ENCODE measurements at places on chromosomes 3 and 15.

GRCh38 chr3:138187296-138188012, at the start of gene ARMC8:
Gene ARMC8, plus strand, starts transcription at chr3:138187301. Its CDS starts 254 bp downstream, at chr3:138187555.
- DNase-seq, result no peak

GRCh38 chr3:192262001-192262400, 465.3 kb downstream of the FGF12 start:
- DNase-seq, result no peak

GRCh38 chr15:44584162-44584749, 47.3 kb downstream of the EIF3J start:
- DNase-seq, result peak; percentile 27

DNA sequence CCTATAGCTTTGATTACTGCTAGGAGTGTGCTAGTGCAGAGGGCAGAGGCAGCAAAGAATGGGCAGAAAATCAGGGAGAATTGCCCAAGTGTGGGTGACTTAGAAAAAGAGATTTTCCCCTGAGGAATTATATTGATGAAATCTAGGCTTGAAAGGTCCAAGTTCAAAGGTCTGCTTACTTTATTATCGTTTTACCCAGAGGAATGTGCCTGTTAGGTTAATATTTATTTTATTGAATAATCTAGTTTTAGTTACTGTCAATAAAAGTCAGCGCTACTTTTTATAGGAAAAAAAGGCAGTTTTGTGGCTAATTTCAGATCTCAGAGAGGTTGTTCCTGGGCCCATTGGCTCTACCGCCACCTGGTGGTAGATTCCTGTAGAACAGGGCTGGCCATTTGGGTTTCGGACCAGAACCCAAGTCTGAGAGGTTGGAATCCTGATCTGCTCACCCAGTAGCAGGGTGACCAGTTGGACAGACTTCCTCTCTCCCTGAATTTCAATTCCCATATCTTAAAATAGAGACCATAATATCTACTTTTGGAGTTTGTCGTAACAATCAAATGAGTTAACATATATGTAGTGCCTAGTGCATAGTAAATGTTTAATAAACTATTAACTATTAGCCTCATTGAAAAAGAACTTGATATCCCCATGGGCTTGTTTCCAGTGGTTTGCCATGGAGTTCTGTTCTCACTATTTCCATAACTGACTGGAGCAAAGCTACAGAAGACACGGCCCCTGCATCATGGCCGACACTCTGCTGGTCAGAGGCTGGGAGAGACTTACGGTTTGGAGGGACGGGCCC, 62.7 kb upstream of the ZNF148 start:
- peak; percentile 18 for DNase-seq

DNA sequence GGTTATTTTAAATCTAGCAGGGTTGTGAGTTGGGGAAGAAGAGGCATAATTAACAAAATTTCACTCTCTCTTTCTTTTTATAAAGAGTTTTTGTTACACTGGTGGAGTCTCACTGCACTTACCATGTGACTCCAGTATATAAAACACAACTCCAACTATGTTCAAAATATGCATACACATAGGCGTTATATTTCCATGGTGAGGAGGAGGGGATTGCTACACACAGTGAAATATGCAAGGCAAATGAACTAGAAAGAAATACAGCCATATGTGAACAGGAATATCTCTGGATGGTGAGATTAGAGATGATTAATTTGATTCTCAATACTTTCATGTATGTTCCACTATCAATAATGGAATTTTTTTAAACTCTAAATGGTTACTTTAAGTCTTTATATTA, 385.0 kb downstream of the MAGI1 start:
- no peak for DNase-seq

GRCh38 chr3:45226206-45226915, at the start of gene TMEM158:
Gene TMEM158, minus strand, starts transcription at chr3:45226287. Its CDS starts 260 bp downstream, at chr3:45226027.
- peak; percentile 60 for DNase-seq

DNA sequence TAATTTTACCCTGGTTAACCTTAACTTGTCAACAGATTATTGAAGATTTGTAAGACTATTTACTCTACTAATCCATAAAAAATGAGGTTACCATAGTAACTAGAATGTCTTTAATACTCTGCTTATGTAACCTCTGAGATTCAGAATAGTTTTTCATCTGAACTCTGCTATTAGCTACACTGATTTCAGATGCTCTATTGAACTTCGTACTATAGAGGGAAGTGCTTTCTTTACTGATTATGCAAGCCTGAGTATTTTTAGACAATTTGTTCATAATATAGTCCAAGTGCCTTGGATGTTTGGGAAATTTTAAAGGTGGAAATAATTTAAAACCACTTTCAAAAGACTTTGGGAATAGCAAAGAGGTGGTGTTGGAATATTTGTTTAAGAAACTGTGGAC, 107.9 kb upstream of the GBE1 start:
- no peak for DNase-seq

DNA sequence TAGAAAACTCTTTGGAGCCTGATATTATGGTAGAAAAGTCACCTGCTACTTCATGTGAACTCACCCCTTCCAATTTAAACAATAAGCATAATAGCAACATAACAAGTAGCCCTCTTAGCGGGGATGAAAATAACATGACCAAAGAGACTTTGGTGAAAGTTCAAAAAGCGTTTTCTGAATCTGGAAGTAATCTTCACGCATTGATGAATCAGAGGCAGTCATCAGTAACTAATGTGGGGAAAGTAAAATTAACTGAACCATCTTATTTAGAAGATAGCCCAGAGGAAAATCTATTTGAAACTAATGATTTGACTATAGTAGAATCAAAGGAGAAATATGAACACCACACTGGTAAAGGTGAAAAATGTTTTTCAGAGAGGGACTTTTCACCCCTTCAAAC, 5.1 kb upstream of the SCG5 start:
- no peak for DNase-seq

DNA sequence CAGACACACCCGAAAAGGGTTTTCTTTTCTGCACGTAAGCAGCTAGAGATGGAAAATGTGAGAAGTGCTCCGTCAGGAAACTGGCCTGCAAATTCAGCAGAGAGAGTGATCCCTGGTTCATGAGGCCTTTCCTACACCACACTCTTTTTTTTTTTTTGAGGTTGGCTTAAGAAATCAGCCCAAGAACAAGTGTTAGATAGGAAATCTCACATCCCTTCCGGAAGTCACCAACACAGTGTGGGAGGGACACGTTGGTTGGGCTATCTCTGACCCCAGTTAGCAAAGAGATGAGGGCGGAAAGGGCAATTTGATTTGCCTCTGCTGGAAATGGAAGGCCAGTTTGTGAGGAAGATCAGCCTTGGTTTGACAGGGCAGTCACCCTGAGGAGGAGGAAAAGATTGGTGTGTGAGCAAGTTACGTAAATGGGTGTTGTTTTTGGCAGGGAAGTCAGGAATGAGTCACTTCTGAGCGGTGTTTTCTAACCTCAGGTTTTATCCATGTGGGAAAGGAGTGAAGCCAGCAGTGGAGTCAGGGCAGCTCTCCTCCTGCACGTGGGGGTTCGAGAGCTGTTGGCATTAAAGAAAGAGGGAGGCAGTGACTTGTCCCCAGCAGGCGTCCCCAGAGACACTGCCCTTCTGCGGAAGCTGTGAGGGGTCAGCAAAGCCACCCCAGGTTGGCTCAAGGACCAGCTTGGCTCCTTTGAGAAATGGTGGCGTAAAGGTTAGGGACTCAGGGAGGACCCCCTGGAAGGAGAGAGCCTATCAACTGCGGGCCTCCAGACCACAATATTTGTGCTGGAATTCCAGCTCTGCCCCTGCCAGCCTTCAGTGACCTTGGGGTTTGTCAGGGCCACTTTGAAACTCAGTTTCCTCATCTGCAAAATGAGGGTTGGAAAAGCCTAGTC, 237.6 kb upstream of the BHLHE40 start:
- DNase-seq, result no peak

DNA sequence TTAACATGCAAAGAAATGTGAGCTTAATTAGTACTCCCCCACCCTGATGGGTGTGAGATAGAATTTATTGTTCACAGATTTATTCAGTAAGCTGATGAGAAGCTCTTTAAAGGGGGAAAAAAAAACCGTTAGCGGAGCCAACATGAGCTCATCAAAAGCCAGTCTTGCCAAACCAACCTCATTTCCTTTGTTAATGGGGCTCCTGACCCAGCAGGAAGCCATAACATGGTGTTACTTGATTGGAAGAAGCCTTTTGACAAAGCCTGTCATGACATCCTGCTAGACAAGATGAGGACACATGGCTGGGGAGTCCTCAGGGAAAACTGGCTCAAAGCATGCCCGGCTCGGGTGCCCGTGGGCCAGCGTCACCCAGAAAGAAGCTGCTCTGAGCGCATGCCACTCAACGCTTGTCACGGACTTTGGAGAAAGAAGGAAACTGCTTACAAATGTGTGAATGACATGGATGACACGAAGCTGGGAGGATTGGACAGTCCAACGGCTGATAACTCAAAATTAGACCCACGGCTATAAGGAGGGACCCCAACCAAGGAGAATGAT, 64.6 kb downstream of the SLCO2A1 start:
- no peak for DNase-seq

DNA sequence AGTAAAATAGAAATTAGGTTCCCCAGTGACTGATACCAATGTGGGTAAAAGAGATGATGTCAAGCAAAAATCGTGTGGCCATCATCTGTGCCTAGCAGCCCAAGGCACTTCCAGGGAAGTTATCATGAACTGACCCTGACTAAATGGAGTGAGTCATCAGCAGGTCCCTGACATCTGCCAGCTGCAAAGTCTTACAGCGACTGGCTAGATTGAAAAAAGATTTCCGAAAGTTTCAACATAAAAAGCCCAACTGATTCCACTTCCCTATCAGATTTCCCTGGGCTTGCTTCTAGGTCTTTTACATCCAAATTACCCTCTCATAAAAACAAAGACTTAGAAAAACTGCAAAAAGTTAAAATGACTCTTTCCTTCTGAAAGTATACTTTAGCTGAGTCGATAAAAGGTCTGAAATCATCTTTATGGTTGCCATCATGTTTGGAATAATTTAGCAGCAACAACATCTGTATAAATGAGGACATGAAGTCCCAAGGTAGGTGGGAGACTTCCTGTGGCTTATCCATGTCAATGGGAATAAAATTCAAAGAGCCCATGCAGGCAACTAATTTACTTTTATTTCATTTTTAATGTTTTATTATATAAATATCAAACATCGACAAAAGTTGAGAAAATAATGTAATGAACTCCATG, 342.8 kb downstream of the ERC2 start:
- DNase-seq, result no peak

DNA sequence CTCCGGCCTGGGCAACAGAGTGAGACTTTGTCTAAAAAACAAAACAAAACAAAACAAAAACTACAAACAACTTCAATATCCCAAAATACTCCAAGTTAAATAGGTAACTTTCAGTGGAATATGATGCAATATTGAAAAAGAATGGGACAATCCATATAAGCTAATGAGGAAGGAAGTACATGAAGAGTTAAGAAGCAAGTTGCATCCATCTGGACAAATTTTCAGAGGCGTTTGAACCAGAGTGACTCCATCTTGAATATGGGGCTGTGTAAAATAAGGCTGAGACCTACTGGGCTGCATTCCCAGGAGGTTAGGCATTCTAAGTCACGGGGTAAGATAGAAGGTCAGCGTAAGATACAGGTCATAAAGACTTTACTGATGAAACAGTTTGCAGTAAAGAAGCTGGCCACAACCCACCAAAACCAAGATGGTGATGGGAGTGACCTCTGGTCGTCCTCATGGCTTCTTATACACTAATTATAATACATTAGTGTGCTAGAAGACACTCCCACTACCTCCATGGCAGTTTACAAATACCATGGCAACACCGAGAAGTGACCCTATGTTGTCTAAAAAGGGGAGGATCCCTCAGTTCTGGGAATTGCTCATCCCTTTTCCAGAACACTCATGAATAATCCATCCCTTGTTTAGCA, 58.1 kb upstream of the LCTL start:
- no peak for DNase-seq

Data from stimulated activated CD8-positive, alpha-beta memory T cell treated with anti-CD3 and anti-CD28 coated beads, Interleukin-7, amount 100 ng/mL, for 4 hours (primary cell).